ENCODE measurements at places on chromosomes 1 and 21.

- DNase-seq, result no peak
Measured at GRCh38 chr1:197210426-197210825, 57.6 kb upstream of the CRB1 start.

DNA sequence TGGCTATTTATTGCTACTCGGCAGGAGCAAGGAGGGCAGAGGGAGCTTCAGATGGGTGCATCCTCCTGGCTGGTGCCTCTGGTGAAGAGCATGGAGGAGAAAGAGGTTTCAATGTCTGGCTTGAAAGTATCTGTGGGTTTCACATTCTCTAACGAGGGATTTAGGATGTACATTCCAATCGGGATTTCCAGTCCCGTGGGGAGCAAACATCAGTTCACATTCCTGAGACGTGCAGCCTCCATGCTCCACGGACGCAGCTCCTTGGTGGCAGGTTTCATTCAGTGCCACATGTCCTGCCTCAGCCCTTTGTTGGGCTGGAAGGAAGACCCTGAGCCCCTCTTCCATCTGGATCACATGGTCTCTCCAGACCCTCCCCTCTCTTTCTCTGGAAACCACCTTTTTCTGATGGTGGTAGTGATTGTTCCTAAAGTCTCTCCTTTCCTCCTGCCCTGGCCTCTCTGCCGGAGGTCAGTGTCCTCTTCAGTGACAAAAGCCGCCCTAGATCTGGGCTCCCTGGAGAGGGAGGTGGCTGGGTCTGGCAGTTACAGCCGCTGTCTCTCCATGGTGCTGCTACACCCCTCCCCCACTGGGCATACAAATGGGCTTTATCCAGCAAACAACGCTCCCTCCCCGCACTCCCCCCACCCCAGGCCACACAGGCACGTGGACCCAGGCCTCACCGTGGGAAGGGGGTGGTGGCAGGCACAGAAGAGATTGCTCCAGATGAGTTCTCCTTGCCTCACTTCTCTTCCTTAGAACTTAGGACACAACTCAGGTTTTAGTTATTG is 826 bp upstream of the CA14 start:
- DNase-seq, result no peak

- DNase-seq, result no peak
Measured at GRCh38 chr1:227901906-227902640, 45.7 kb downstream of the WNT9A start.

GRCh38 chr1:64861611-64862010 is 104.7 kb downstream of the JAK1 start:
- DNase-seq, result no peak
